ENCODE measurements at places on chromosomes 7 and 10. TPM values are rescaled to one million over a fixed set of nuclear protein-coding genes. Genes with fewer than 3 reads are reported as not detected.

GIMAP2 gene
- total RNA-seq = 2.9 TPM

KNDC1 gene
- 0.29 TPM for total RNA-seq

LRRC18 gene
- not detected for total RNA-seq

ZNF33B gene
- 4.2 TPM for total RNA-seq

FAM24B gene
- total RNA-seq = 0.24 TPM

GPR146 gene
- 13.6 TPM for total RNA-seq

PNLIPRP2 gene
- total RNA-seq = not detected

OPN1SW gene
- not detected for total RNA-seq

CD36 gene
- total RNA-seq = 60.9 TPM

OR2F2 gene
- not detected for total RNA-seq

CDC14C gene
- total RNA-seq = not detected
